Islet precursor cell (in vitro differentiated cells): ENCODE measurements at places on chromosomes 2 and 18.

DNA sequence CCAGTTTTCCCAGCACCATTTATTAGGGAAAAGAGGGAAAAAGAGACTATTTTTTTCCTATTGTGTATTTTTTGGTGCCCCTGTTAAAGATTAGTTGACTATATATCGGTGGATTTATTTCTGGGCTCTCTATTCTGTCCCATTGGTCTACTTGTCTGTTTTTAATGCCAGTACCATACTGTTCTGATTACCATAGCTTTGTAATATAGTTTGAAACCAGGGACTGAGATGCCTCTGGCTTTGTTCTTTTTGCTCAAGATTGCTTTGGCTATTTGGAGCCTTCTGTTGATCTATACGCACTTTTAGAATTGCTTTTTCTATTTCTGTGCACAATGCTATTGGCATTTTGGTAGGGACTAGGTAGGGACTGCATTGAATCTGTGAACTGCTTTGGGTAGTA lies 151.7 kb downstream of the ADCYAP1 start:
- no peak for DNase-seq

DNA sequence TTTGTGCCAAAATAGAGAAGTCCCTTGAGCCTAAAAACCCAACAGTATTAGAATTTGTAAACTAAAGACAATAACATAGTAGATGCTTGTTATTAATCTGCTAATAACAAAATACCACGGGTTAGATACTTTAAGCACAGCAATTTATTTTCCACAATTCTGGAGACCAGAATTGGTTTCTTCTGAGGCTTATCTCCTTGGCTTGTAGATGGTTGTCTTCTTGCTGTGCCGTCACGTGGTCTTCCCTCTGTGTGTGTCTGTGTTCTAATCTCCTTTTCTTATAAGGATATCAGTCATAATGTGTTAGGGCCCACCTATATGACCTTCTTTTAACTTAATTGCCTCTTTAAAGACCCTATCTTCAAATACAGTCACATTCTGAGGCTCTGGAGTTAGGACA lies 260.1 kb downstream of the CYRIA start:
- DNase-seq, result no peak

- DNase-seq, result no peak
Observed at GRCh38 chr2:152042636-152043615, 55.9 kb downstream of the CACNB4 start.

DNA sequence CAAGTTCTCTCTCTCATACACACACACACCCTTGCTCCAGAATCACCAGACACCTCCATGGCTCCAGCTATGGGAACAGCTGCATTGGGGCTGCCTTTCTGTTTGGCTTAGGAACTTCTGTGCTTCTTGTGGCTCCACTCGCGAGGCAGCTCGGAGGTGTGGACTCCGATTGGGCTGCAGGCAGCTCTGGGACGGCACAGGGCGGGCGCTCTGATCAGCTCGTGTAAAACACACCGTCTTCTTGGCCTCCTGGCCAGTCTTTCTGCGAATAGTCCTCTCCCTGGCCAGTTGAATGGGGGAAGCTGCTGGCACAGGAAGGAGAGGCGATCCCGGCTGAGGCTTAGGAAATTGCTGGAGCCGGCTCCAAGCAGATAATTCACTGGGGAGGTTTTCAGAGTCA lies 22.4 kb downstream of the FOSL2 start:
- DNase-seq, result no peak

DNA sequence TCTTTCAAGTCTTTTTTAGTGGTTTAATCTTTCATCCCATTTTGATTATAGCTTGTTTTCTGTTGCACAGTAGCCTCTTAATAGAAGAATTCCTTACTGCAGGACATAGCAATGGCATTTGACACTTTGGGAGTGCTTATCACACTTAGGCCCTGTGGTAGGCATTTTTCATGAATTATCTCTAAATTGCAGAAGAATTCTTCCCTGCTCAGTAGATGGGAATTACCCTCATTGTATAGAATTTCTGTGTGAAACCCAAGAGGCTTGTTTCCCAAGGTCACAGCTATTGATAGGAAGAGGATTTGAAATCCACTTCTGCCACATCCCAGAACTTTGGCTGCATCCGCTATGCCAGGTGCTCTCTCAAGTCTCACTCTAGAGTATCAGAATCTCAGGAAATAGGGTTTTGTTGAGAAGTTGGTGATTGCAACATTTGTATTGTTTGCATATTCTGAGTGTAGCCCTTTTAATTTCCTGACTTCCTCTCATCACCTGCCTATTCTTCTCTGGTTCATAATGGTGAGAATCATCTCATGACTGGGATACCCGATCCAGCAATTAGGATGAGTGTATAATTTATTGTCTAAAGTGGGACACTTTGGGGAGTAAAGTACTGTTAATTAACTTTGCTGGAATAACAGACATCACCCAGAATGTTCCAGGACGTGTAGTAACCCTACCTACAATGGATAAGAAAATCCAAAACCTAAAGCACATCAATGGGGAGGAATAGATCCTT lies 255.2 kb upstream of the RASGRP3 start:
- DNase-seq, result no peak

DNA sequence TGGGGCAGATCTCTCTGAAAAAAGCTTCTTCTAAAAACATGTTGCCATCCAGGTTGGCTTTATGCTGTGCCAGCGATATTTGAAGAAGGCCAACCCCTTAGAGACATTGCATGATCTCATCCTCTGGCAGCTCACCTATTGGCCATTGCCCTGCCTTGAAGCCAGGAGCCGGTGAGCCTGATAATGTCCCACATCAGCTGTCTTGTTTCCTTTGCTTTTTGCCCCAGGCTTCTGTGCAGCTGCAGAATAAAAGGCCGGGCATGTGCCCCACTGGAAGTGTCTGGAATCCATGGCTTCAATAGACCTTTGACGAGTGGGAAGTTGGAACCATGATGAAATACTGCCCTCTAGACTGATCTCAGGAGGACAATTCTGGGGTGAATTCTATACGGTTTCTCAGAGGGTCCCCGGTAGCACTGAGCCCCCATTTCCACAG lies 523.5 kb upstream of the ZEB2 start:
- DNase-seq, result peak; percentile 85

DNA sequence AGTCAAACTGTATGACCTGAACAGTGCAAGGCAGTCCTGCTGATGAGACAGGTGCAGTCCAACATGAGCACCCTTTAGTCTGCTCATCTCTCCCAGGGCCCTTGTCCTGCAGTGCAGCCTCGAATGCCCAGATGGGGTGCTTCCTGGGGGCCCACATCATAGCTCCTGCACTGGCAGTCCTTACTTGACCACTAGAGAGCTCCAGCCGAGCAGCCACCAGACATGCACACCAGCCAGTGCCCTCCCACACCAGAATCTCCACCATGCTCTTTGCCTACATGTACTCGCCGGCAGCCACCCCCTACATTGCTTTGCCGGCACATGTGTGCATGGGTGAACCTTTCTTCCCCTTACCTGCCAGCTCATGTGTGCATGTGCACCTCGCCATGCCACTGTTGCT lies 188.8 kb upstream of the GULP1 start:
- DNase-seq, result no peak

DNA sequence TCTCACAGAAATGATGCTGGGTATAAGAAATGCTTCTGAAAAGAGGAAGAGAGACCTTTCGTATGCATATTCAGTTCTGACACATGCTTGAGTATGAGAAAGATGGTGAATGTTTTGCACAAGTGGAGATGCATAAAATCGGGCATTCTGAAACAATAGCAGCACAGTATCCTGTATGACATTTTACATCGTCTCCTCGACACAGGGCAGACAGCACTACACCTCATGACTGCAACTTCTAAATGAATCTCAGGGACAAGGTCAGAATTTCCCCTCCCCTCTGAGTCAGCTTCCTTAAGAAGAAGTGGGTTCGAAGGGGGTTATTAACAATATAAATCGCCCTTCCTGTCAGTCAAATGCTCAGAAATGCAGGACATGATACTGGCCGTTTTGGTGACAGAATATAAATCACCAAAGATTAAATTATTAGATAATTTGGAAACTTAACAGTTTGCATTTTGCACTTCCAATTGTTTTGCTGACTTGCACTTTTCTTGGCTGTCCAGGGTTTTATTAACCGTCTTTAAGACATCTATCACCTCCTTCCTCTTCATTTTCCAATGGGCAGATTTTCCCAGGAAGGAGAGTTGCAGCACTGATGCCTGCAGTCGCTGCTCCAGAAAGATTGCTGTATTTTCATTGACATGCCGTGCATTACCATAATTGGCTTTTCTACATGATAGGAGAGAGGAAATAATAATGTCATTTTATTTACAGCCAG lies 57.2 kb downstream of the TSHZ1 start:
- no peak for DNase-seq

- peak; percentile 35 for DNase-seq
Observed at GRCh38 chr18:2882201-2882600, 35.4 kb downstream of the EMILIN2 start.

- no peak for DNase-seq
Observed at GRCh38 chr18:23460285-23461273, 7.5 kb downstream of the RIOK3 start.

GRCh38 chr2:231036131-231036530 lies 1.2 kb upstream of the C2orf72 start:
- DNase-seq, result peak; percentile 80

DNA sequence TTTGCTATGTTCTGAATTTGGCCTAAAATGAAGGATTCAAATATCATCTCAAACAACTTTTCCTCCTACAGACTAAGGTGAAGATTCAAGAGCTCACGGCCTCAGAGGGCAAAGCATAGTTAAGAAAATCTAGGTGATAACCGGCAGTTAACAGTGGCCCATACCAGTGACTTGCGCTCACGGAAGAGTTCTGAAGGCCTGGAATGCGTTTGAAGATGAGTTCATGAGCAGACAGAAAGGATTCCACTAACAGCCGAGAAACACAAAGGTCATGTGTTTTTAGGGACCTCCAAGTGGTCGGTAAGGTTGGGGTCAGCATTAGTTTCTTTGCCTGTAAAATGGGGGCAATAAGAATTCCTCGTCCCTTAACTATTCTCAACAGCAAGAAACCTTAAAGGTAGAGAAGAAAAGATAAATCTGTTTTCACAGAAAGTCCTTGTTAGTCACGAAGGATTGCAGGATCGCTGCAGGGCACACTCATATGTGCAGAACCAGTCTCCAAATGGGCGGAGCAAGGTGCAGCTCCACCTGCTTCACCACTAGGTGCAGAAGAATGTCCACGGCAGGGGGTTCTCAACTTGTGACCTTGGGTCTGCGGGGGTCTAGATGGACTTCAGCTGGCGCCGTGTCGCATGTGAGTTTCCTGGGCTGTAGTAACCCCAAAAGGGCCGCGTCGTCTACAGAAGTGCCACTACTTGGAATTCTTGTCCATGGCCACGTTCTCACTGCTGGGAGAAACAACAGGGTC lies 708 bp upstream of the RPIA start:
- DNase-seq, result no peak

DNA sequence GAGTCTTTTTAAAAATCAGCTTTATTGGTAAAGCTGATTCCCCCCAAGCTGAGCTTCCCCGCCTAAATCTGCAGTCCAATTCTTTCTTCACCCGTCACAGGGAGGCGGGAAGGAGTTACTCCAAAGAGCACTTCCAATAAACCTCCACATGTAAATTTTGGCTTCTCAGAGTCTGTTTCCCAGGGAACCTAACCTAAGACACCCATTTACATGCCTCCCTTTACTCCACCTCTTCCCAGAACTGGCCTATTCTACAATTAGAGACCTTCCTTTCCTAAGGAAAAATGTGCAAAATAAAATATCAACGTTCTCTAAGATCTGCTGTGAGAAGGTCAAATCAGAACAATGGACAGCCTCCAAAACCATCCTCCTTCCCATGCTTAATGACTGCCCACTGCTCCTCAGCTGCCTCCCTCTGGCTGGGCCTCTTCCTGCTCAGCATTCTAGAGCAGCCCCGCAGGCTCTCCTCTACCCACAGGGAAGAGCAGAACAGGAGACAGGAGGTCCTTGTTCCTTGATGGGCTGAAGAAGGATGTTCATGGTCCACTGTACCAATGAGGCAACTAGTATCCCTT lies 63.6 kb downstream of the ONECUT2 start:
- DNase-seq, result no peak

DNA sequence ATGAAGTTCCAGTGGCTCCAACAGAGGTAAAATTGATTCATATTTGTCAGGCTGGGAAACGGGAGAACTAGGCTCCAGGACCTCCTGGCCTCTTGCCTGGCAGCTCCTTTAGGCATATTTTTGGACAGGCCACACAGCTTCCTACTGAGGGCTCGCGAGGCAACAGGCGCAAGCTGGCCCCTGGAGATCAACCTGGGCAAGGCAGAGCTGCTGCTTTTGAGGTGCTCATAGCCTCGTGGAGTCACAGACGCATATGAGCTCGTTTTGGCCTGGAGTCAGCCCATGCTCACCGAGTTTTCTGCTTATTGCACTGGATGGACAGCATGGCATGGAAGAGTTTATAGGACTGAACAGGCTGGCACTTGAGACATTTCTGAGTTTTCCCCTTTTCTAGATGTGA lies 97.7 kb downstream of the CAPN13 start:
- DNase-seq, result no peak

- no peak for DNase-seq
Observed at GRCh38 chr2:120301284-120301683, 44.7 kb upstream of the INHBB start.

DNA sequence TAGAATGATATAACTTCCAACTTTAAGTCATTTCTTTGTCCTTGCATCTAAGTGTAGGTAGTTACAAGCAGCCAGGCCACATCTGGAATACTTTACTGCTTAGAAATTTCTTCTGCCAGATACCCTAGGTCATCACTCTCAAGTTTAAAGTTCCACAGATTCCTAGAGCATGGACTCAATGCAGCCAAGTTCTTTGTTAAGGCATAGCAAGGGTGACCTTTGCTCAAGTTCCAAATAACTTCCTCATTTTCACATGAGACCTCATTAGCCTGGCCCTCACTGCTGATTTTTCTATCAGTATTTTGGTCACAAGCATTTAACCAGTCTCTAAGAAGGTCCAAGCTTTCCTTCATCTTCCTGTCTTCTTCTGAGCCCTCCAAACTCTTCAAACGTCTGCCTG lies 7.8 kb upstream of the UGT1A9 start:
- DNase-seq, result no peak

- no peak for DNase-seq
Observed at GRCh38 chr2:174568425-174568824, 29.2 kb downstream of the WIPF1 start.

GRCh38 chr2:66582104-66582986 lies 147.4 kb downstream of the MEIS1 start:
- no peak for DNase-seq

GRCh38 chr2:46461011-46461674 lies 18.2 kb upstream of the TMEM247 start:
- DNase-seq, result peak; percentile 81

DNA sequence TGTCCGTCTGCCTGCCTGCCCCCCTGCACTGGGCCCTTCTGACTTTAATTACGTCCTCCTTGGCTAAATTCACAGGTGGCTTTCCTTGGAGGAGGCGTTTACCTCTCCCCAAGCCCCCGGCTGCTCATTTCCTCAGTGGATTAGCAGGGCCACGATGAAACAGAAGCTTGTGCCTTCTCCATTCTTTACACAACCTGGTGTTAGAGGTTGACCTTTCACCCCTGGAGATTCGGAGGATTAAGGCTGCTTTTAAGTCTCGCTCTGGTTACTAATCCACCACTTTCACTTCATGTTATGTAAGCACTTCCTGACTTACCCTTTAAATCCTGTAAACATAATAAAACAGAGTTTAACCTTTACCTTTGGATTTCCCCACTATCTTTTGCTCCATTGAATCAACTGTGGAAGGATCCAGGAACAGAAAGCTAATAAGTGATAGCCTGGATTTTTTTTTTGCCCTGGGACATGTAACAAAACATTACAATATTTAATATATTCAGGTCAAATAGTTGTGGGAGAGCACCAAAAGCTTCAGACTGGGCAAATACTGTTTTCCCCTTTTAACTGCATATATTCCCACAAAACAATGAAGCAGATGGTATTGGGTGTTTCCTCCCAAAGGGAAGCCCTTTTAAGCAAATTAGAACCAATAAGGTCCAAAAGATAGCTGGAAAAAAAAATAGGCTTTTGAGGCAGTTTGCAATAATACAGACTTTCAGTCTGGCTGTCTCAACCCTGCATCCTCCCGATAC lies 370.2 kb downstream of the EN1 start:
- DNase-seq, result no peak
